ENCODE measurements at places on chromosomes 11 and 22.

DNA sequence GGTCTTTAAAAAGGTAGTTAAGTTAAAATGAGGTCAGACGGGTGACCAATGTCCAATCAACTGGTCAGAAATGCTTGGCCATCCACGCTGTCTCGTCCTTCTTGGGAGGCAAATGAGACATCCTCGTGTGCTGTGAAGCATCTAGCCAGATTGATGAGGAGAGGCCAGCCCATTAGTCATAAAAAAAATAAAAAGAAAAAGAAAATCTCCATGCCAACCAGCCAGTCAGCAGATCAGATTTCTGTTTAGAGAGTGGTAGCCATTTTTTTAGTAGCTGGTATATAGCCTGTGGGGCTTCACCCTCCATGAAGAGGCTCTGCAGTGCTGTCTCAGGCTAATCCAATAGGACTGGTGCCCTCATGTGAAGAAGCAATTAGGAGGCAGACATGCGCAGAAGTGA lies 343.1 kb upstream of the SYN3 start:
- DNase-seq, result no peak

DNA sequence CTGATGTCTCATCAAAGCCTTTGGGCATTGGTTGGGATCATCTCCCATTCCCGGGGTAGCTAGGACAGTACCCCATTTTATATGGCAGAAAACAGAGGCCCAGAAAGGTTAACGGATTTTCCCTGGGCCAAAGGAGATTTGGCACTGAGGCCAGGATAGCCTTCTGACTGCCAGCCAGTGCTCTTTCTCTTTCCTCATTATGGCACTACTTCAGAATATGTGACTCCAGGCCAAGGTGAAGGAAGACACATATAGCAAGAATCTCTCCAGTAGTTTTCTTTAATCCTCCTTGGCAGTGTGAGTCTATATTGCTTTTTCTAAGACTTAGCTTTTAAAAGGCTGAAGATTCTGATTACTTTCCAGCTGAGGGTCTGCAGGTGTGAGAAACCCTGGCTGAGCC lies 94.8 kb upstream of the AMOTL1 start:
- DNase-seq, result no peak

- DNase-seq, result no peak
These were observed 98.6 kb upstream of the MPPED2 start for GRCh38 chr11:30684772-30685171.

- DNase-seq, result no peak
These were observed 879.3 kb downstream of the DLG2 start for GRCh38 chr11:84747871-84748270.

GRCh38 chr11:128723531-128723930 lies 29.7 kb downstream of the FLI1 start:
- DNase-seq, result no peak

DNA sequence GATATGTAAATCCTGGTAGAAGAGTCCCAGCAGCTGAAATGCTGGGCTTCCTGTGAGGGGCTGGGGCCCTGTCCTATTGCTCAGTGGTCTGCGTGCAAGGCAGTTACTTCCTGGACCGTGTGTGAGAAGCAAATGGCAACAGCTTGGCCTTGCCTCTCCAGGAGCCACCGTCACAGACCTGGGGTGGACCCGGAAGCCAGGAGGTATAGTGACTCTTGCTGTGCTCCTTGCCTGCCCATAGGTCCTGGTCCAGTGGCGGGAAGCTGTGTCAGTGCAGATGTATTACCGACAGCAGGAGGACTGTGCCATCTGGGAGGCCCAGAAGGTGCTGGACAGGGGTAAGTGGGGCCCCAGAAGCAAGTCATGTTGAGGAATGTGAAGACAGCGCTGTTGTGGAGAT lies 54.3 kb downstream of the PISD start:
- DNase-seq, result no peak

DNA sequence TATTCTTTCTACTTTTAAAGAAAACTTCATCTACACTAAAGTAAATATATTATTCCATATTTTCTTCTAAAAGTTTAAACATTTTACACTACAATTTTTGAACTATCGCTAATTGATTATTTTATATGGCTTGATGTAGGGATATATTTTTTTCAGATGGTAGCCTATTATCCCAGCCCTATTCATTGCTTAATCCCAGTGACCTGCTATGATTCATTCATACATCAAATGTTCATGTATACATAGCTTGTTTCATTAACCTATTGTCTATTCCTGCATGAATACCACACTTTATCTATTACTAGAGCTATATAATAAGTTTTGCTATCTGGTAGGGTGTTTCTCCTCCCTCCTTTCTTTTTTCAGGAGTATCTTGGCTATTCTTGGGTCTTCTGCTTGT lies 5.0 kb upstream of the ROBO4 start:
- DNase-seq, result no peak

GRCh38 chr11:20011307-20011951 lies 148.8 kb downstream of the DBX1 start:
- DNase-seq, result no peak

GRCh38 chr22:26770624-26771023 lies 113.2 kb downstream of the MIAT start:
- DNase-seq, result no peak

DNA sequence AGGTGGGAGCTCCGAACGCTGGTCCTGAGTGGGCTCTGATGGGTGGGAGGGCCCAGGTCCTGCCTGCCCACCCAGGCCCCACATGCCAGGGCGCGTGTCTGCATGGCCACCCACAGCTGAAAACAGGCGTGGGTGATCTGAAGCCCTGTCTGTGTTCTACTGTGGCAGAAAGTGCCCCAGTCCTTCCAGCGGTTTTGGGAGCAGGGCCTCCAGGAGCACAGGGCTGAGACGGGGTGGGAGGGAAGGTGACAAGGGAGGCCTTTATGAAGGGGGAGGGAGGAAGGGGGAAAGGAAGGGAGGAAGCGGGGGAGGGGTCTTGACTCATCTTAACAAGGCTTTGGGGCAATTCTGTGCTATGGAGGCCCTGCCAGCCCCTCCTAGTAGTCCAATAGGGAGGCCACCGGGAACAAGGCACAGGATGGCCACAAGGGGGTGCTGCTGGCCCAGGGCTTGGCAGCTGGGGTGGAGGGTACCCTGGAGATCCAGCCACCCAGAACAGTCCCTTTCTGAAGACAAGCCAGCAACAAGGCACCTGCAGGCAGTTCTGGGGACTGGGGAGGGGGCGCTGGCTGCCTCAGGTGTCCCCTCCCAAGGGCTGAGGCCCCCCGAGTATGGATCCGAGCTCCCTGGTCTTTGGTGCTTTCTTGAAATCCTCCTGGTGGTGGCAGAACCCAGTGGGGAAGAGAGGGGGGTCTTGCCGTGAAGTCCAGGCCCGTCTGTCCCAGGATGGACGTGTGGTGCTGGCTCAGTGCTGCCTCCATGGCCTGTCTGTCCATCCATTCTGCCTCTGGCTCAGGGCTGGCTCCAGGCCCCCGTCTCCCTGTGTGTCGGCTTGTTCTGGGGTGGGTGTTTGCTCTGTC lies 6.3 kb upstream of the FADS3 start:
- DNase-seq, result peak; percentile 75

- no peak for DNase-seq
These were observed 5.6 kb upstream of the NDUFV1 start for GRCh38 chr11:67601098-67601497.

DNA sequence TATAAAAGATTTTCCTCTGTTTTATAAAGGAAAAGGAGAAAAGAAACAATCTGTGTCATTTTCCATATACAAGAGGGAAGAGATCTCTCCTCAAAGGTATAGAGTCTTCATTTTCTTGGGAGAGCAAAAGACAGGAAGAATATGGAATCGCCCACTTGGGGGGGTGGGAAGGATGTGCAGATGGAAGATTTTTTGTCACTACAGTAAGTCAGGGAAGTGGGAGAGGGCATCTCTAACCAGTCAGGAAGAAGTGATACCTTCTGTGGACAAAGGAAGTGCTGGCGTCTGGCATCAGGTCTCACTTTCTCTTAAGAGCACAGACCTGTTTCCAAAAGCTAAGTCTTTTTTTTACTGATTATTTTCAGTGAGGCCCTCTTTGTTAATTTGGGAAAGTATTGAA lies 1.4 kb downstream of the PRR14L start:
- DNase-seq, result no peak

DNA sequence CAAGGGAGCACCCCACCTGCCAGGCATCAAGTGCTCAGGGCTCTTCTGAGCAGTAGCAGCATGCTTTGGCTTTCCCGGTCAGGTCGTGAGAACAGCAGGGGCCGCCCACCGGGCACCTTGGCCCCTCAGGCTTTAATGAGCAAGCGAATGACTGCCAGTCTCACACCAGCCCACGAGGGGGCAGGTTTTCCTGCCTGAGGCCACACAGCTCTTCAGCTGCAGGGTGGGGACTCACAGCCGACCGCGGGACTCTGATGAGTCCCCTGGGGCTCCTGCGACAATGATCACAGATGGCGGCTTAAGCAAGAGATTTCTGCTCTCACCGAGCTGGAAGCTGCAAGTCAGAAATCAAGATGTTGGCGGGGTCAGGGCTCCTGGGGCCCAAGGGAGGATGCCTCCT lies 14.3 kb upstream of the FGF19 start:
- DNase-seq, result no peak

DNA sequence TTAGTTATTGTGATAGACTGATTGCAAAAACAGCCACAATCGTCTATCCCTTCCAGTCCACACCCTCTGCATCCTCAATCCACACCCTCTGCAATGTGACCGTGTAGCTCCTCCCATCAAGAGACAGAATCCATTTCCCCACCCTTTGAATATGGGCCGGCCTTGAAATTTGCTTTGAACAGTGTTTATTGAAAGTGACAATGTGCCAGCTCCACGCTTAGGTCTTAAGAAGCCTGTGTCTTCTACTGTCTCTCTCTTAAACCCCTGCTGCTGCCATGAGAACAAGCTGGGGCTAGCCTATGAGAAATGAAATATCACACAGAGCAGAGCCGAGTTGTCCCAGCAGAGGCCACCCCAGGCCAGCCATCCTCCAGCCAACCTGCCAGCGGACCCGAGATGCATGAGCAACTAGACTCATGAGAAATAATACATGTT lies 22.3 kb upstream of the MICAL2 start:
- no peak for DNase-seq

DNA sequence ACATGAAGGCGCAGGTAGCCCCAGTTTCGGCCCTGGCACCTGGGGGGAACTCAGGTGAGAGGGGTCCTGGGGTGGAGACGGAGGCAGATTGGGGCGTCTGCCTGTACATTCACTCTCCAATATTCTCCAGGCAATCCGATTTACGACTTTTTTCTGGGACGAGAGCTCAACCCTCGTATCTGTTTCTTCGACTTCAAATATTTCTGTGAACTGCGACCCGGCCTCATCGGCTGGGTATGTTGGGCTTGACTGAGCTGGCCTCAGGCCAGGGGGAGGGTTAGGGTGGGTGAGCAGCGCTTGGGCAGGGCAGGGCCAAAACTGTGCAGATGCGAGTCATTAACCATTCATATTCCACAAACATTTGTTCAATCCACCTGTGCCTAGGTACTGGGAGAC lies 1.7 kb downstream of the TM7SF2 start:
- no peak for DNase-seq

GRCh38 chr11:10941414-10941813 lies 83.6 kb upstream of the ZBED5 start:
- no peak for DNase-seq

- DNase-seq, result peak; percentile 38
These were observed 20.5 kb downstream of the UBE2L3 start for GRCh38 chr22:21587803-21588611.

DNA sequence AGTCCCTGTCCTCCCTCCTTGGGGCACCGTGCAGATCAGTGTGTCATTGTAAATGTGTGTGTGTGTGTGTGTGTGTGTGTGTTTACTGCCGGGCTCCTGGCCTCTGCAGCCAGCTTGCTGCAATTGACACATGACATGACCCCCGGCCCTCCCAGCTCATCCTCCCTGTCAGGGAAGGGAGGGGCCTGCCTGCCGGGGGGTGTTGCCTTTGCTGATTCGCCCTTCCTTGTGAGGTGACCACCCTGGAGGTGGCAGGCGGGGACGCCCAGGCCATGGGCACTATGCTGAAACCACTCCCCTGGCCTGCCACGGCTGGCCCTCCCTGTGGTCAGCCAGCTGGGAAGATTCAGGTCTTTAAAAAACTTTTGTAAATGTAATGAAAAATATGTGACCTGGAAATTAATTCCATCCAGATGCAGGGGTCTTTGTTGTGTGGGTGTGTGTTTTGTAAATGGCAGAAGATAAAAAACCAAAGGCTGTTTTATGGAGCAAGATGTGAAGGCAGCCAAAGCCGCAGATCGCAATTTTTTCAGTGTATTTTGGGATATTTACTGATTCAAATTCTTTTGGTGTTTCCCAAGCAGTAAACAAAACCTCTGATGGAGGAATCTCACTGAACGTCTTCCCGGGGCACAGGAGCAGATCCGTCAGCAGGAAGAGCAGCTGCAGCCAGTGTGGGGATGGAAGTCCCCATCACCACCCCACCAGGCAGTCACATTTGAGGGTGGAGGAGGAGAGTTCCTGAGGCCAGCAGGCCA lies 23.2 kb downstream of the SHISAL1 start:
- no peak for DNase-seq

- DNase-seq, result no peak
These were observed 26.0 kb downstream of the RPUSD4 start for GRCh38 chr11:126185259-126186024.

GRCh38 chr11:93740031-93740729 lies 1.1 kb downstream of the TAF1D start:
- no peak for DNase-seq

DNA sequence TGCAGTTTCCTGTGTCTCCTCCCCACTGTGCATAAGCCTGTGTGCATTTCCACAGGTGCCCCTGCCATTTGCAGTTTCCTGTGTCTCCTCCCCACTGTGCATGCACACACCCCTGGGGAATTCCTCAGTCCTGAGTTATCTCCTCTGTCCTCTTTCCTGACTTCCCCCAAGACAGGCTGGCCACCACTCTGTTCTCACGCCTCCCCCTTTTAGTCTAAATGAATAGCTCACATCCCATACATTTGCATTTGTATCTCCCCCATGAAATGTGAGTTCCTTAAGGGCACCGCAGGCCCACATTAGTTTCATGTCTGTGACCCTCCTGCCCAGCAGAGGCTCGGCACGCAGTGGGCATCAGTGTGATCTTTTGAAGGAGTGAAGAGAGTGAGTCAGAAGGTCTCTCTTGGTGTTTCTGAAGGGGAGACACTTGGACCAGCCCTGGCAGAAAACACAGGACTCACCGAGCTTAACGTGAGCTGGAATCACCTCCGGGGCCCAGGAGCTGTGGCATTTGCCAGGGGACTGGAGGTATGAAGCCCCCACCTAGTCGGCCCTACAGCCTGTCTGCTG lies 6.2 kb downstream of the LRRC74B start:
- DNase-seq, result no peak

DNA sequence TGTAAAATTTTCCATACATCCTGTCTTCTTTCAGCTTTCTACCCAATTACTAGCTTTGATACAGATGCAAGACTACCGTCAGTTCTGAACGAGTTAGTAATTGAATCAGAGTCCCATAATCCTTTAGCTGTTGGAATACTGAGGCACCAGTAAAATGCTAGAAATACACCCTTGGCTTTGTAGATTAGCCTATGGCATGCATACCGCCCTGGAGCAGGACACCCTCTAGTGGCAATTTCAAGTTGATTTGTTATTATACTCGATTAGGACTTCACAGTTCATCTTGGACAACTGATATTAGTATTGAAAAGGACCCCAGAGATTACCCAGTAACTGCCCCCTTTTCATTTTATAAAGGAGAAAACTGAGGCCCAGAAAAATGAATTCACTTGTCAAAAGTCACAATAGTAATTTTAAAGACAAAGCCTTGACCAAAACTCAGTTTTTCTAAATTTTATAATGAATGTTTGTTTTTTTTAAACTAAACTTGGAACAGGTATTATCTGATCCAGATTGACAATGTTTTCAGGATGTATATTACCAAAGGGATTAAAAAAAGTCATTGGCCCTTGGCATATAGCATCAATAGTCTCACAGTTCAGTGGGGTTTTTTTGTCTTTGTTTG lies 72.6 kb downstream of the HIPK3 start:
- DNase-seq, result peak; percentile 23

All from activated CD4-positive, alpha-beta T cell treated with anti-CD3 and anti-CD28 coated beads for 24 hours (primary cell).